ENCODE measurements at places on chromosomes 7 and 10. TPM values are rescaled to one million over a fixed set of nuclear protein-coding genes. Genes with fewer than 3 reads are reported as not detected.
A peak's percentile ranks its signal among the peaks of the same experiment; 100 is the strongest.

GPR85 gene
- polyA plus RNA-seq, result 2.0 TPM

DNA sequence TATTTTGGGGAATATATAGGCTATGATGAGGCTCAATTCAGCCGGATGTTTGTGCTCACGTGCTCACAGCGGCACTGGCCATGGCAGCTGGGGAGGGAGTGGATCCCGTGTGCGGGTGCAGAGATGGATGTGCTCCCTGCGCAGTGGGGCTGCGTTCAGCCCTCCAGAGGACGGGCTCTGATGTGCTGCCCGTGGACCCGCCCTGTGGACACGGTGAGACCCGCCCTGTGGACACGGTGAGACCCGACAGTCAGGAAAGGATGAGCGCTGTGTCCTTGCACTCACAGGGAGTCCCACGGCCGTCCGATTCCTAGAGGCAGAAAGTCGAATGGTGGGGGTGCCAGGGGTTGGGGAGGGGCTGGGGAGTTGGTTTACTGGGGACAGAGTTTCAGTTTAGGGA lies 89.0 kb downstream of the DNAJB6 start:
- no peaks in the 10 kb centered on the region for H3K4me1 ChIP-seq
- H3K27me3 ChIP-seq, result no peaks in the 10 kb centered on the region
- no peak for DNase-seq
- peaks cover 2% of the 10 kb centered on the region for H3K36me3 ChIP-seq
- no peak overlapping the region for H3K27ac ChIP-seq

VAX1 gene
- polyA plus RNA-seq, result not detected

GRCh38 chr10:88938039-88938438 lies 14.5 kb downstream of the ACTA2 start:
- no peak for DNase-seq
- no peaks in the 10 kb centered on the region for H3K36me3 ChIP-seq
- H3K27me3 ChIP-seq, result no peaks in the 10 kb centered on the region
- no peak overlapping the region for H3K27ac ChIP-seq
- peaks cover 4% of the 10 kb centered on the region for H3K4me1 ChIP-seq

DNA sequence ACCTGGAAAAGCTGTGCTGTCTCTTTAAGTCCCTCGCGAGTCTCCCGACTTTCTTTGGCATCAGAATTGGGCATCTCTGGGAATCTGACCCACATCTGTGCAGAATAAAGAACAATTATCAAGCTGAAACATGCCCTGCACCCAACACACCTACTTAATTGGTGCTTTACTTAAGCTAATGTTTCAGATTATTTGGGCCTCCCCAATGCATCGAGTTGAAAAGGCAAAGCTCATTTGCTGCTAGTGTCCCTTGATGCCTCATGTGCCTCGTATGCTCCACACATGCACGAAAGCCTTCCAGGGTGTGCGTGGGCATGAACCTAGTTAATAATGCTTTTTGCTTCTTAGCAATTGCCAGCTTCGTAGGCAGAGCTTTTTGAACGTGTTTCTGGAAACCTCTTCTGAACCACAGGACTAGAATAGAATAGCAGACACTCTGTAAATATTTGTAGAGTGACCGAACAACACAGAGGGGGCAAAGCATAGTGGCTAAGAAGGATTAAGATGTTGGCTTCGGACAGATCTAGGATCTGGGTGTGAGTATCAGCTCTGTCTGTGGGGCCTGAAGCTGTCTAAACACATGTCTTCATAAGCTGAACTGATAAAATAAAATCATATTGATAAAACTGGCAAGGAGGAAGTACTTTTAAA lies 26.7 kb upstream of the FGFR2 start:
- H3K27me3 ChIP-seq, result no peaks in the 10 kb centered on the region
- peak overlapping the region; percentile 45 for H3K4me3 ChIP-seq
- no peaks in the 10 kb centered on the region for H3K36me3 ChIP-seq
- no peak for DNase-seq
- H3K4me1 ChIP-seq, result peaks cover 32% of the 10 kb centered on the region

GRCh38 chr7:27189997-27190748 lies 5.1 kb upstream of the HOXA11 start:
- H3K27me3 ChIP-seq, result peaks cover 96% of the 10 kb centered on the region
- no peak overlapping the region for H3K4me3 ChIP-seq
- peaks cover 6% of the 10 kb centered on the region for H3K4me1 ChIP-seq

FANK1 gene
- 7.3 TPM for polyA plus RNA-seq

DNA sequence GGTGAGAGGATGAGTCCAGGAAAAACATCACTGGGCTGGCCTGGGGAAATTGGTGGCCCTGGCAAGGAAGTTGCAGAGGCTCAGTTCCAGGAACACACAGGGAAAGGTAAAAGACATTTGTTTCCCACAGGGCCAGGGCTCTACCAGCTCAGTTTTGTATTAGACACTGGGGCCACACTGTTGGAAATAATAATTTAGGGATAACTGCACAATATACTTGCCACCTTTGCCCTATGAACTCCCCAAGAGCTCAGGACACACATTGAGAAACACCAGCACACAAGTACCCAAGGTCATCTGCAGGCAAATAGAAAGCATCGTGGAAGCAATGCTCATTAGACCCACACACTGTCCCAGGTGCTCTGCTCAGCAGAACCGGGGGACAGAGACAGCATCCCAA lies 617.6 kb downstream of the PTPRN2 start:
- no peak overlapping the region for H3K4me3 ChIP-seq
- no peaks in the 10 kb centered on the region for H3K4me1 ChIP-seq
- H3K27ac ChIP-seq, result no peak overlapping the region
- no peak for DNase-seq
- no peaks in the 10 kb centered on the region for H3K27me3 ChIP-seq

GRCh38 chr10:110410329-110411046 lies 87.2 kb upstream of the DUSP5 start:
- H3K4me1 ChIP-seq, result peaks cover 59% of the 10 kb centered on the region
- peak; percentile 96 for DNase-seq

PTF1A gene
- not detected for polyA plus RNA-seq

DNA sequence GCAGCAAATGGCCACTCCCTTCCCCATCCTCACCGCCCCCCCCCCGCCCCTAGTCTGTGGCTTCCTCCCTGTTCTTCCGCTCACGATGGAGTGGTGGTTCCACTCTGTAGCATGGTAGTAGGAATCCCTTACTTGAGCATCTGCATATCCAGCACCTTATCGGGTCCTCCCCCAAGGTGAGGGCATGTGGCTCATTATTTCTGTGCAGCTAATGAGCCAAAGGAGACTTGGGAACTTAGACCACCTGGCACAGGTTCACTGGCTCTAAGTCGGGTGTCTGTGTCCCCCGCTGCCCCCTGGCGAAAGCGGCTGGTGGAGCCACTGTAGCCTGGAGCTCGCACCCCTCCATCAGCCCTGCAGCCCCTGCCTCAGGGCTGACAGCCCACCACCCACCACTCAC lies 22.8 kb upstream of the GPR26 start:
- DNase-seq, result no peak
- H3K36me3 ChIP-seq, result no peaks in the 10 kb centered on the region
- no peak overlapping the region for H3K27ac ChIP-seq
- no peaks in the 10 kb centered on the region for H3K4me1 ChIP-seq
- no peaks in the 10 kb centered on the region for H3K27me3 ChIP-seq

- no peak overlapping the region for H3K4me3 ChIP-seq
- H3K36me3 ChIP-seq, result no peaks in the 10 kb centered on the region
- no peak overlapping the region for H3K27ac ChIP-seq
- H3K27me3 ChIP-seq, result no peaks in the 10 kb centered on the region
Observed at GRCh38 chr7:91135703-91136430, 128.4 kb upstream of the FZD1 start.
